ENCODE measurements at places on chromosomes 12 and 14. TPM values are rescaled to one million over a fixed set of nuclear protein-coding genes. Genes with fewer than 3 reads are reported as not detected.

Gene OS9
- 186 TPM for total RNA-seq

Gene SIX1
- total RNA-seq = 7.4 TPM

Gene CAMKK2
- 37.8 TPM for total RNA-seq

Gene STRN3
- 29.2 TPM for total RNA-seq

Gene CBLN3
- 1.0 TPM for total RNA-seq

Gene GPR135
- 3.1 TPM for total RNA-seq

Gene CCT2
- 270 TPM for total RNA-seq

Gene LAG3
- 2.7 TPM for total RNA-seq

Gene FBLN5
- 0.23 TPM for total RNA-seq

Gene VWF
- total RNA-seq = 0.31 TPM

Gene MYF5
- total RNA-seq = not detected

Gene KLRK1
- 0.95 TPM for total RNA-seq

Gene KLRC2
- not detected for total RNA-seq

Gene PNMA1
- 49.7 TPM for total RNA-seq

Gene ERC1
- total RNA-seq = 40.4 TPM

Gene DDN
- 0.51 TPM for total RNA-seq

Gene PDE3A
- total RNA-seq = 0.03 TPM

Gene LRTM2
- not detected for total RNA-seq

Gene TAS2R42
- not detected for total RNA-seq

Gene DLGAP5
- total RNA-seq = 48.7 TPM

Gene VRTN
- total RNA-seq = not detected

Gene CDK17
- 23.2 TPM for total RNA-seq

Gene SMARCC2
- total RNA-seq = 129 TPM

Gene PRPH
- total RNA-seq = 0.39 TPM

Gene GRIP1
- 9.2 TPM for total RNA-seq

Gene AQP5
- total RNA-seq = 0.72 TPM

Gene RNFT2
- 12.3 TPM for total RNA-seq

Gene SLC17A8
- not detected for total RNA-seq

Gene NFE2
- total RNA-seq = 0.26 TPM

Gene CPNE6
- not detected for total RNA-seq

Gene SLC6A12
- total RNA-seq = 1.0 TPM

Gene LIN7A
- not detected for total RNA-seq

Gene TMEM253
- 0.33 TPM for total RNA-seq
